ENCODE measurements at places on chromosomes 5 and 9. TPM values are rescaled to one million over a fixed set of nuclear protein-coding genes. Genes with fewer than 3 reads are reported as not detected.

- DNase-seq, result no peak
Observed at GRCh38 chr5:126988021-126988569, 42.3 kb downstream of the MARCHF3 start.

GRCh38 chr5:151048526-151048925 lies 28.1 kb downstream of the GPX3 start:
- DNase-seq, result no peak

DNA sequence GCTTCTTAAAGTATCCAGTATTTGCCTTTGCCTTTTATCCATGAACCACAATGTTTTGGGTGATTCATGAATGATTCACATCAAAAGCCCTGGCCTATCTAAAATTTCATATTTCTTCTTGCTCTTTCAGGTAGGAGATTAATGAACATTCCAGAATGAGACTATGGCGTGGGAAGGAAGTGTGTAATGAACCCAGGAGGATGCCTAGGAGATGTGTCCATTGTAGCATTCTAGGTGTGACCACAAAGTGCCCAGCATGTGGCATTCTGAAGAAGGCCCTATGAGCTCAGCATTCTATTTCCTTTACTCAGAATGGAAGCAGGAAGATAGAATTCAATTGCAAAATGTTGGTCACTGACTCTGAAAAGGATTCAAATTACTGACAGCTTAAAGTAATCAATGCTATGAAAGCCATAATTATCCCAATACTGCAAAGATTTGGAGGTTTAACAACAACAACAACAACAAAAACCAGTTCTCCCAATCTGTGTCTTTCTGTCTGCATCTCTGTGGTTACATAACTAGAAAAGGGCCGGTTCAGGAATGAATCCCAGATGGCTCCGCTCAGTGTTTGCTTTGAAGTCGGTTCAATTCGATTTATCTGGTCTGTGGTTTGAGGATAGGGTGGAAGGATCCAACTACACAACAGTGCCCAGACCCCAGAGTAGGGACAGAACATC lies 126.7 kb downstream of the FOXD1 start:
- peak; percentile 99 for DNase-seq

DNA sequence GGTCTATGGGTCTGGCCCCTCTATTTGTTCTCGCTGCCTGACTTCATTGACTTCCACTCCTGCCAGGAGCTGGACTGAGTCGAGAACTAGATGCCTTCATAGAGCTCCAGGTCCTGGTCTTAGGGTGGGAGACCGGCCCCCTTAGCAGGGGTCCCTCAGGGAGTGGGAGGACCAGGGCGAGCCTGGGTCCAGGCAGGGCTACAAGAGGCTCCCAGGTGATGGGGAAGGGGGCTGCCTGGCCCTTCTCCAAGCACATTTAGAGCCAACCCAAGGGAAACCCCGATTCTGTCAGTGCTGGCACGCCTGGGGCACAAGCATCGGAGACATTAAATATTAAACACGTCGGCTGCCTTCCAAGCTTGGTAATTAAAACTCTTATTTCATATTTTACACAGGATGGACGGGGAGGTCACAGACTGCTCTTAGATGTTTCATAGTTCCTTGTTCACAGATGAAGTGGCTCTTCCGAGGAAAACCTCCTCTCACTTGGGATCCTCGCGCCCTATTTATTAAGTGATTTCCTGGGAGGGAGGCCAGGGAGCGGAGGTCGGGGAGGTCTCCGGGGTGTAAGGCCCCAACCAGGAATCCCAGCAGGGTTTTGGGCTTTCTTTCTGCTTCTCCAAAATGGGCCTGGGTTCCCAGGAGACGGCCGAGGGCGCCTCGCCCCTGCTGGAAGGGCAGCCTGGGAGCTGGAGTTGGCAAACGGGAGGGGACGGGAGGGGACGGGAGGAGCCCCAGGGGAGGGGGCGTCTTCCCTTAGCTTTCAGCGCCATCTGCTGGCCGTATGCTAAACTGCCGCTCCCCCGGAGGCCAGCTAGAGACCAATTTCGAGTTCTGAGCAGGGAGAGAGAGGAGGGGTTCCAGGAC lies 23.4 kb upstream of the ZBTB43 start:
- DNase-seq, result peak; percentile 65

DNA sequence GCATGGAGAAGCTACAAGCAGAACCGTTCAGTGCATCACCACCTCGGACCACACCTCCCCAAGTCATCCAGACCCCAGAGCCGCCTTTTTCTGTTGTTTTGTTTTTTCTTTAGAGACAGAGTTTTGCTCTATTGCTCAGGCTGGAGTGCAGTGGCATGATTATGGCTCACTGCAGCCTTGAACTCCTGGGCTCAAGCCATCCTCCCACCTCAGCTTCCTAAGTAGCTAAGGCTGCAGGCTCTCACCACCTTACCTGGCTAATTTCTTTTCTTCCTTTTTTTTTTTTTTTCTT lies 13.5 kb upstream of the SFXN1 start:
- DNase-seq, result no peak

DNA sequence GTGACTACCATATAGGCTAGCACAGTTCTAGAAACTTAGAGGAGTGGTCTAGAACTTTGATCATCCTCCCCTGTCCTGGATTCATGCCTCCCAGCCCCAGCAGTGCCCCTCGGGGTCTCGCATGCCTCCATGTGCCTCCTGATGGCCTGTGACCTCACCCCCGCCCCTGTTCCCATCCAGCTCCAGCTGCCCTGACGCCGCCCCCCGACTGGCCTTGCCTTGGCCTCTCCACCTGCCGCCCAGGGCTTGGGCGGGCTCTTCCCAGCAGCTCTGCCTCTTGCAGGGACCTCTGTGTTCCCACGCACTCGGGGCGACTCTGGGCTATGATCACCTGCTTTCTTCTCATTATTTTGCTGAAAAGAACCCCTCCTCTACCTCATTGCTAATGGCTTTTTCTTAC lies 115.4 kb upstream of the PHYKPL start:
- DNase-seq, result no peak

GRCh38 chr9:93010056-93010455 lies 48.4 kb upstream of the SUSD3 start:
- DNase-seq, result no peak

GRCh38 chr5:143014017-143014651 lies 244.0 kb downstream of the ARHGAP26 start:
- no peak for DNase-seq

- DNase-seq, result no peak
Observed at GRCh38 chr5:149415066-149415967, 36.2 kb upstream of the IL17B start.

- DNase-seq, result no peak
Observed at GRCh38 chr5:78985725-78986223, 664 bp upstream of the ARSB start.

GRCh38 chr9:85741095-85741874 lies 469 bp downstream of the AGTPBP1 start:
- DNase-seq, result peak; percentile 32

DNA sequence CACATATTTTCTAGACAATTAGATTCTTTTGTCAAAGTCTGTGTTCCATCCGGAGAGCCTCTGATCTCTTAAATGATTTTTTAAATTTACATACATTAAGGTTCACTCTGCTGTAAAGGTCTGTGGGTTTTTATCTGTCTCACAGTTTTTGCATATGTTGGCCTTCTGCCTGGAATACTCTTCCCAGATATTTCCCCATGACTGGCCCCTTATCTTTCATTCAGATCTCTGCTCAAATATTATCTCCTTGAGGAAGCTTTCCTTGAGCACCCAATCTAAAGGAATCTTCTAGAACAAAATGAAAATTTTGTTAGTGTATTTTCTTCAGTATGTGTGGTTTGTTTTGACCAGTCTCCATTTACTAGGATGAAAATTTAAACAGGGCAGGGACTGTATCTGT lies 26.3 kb downstream of the FAF2 start:
- DNase-seq, result peak; percentile 16

DNA sequence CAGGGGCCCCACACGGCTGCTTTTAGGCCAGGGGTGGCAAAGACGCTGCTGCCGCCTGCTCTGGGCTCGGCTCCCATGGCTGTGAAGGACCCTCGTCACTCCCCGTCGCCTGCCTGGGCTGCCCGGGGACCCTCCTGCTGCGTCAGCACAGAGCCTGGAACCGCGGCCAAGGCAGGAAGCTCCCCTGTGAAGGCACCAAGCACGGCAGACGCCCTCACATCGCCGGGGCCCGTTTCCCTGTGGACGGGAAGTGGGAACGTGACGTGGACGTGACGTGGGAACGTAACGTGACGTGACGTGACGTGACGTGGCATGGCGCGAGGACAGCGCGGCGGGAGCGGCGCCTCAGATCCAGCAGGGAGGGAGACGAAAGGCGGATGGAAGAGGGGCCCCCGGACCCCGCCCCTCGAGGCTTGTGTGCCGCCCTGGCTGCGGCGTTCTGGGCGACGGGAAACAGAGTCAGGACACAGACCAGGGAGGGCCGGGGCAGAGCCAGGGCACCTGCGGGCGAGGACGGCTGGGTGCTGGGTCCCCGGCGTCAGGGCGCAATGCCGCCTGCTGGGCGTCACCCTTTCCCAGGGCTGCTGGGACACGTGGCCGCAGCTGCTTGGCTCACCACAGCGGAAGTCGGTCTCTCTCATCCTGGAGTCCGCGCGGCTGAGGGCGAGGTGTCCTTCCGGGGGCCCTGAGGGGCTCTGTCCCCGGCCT lies 53.1 kb downstream of the MRPL36 start:
- no peak for DNase-seq

DNA sequence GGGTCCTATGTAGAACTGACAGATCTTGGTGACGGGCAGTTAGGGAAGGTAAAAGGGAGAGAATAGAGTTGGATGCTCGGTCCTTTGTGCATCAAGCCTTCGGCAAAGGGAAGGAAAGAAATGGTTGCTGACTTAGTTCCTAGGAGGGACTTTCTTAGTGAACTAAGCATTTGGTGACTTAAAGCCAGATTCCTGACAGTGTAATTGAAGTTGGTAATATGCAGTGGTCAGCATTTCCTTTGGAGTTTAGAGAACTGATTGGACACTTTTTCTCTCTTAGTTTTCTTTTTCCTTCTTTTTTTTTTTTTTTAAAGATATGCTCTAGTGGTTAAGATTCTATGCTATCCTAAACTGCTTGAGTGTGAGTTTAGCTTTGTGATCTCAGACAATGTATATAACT lies 2.3 kb downstream of the CLTA start:
- DNase-seq, result no peak

GRCh38 chr5:69285448-69286116 lies 47.0 kb downstream of the CCDC125 start:
- no peak for DNase-seq

DNA sequence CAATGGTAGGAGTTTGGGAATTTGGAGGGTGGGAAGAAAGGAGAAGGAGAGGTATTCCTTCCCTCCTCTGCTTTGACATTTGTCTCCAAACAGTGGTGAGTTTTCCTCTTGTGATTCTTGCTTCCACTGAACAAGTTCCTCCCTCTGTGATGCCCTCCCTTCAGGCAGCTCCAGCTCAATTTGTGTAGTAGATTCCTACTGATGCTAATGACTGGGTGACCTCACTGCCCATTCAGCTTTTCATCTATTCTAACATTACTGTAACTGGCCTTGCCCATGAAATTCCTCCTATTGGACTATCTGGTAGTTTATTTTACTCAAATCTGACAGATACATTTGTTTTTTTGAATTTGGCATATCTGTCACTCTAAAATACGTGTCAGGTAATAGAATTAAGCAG lies 121.4 kb downstream of the NFIB start:
- no peak for DNase-seq

DNA sequence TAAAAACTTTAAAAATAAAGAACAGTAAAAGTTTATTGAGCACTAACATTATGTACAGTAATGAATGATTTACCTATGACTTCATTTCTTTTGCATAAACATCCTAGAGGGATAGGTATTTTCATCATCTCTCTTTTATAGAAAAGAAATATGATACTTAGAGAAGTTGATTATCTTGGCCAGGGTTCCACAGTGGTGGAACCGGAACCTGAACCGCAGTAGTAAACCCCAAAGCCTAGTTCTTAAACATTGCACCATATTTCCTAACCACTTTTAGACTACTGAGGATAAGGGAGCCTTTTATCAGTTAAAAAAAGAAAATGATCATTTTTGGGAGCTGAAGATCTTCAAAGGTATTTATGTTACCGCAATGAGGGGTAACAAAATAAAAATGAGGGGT lies 205.7 kb upstream of the SGCD start:
- DNase-seq, result no peak

- DNase-seq, result peak; percentile 9
Observed at GRCh38 chr5:10317825-10318682, 10.4 kb upstream of the CMBL start.

- DNase-seq, result no peak
Observed at GRCh38 chr9:89532478-89532877, 34.6 kb upstream of the SEMA4D start.

DNA sequence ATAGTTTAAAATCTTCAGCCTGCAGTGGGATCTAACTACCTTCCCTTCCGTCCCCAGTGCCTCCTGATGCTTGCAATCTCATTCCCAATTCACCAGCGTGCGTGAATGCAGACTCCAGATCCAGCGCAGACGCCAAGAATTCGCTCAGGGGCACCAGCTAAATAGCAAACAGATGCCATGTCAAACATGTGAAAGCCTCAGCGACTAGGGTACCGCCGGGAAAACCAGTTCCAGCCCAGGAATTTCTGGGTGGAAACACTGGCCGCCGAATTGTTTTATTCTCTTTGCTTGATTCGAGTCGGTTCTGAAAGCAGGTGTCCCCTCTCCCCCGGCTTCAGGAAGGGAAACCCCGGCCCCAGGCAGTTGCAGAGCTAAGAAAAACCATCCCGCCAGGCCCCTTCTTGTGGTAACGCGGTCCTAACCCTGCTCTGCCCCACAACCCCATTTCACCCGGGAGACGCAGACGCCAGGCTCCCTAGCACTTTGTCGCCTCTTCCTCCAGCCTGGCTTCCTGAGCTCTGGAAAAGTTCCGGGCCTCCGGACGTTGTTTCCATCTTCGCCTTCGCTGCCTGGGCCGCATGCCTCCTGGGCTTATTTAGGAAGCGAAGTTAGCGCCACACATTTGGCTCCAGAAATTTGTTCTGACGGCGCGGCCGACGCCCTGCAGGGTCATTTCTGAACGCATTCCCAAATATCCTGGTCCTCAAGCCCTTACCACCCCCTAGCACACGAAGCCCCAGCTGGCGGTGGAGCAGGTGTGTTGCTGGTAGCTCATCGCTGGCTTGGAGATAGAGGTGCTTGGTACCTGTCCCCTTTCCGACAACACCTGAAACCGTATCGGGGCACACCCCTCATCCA lies 665 bp upstream of the LVRN start:
- no peak for DNase-seq

PCA3 gene
- not detected for total RNA-seq

PRRX2 gene
- total RNA-seq, result 0.33 TPM

DCTN4 gene
- 69.2 TPM for total RNA-seq

DOCK8 gene
- 4.0 TPM for total RNA-seq

SCAMP1 gene
- 48.8 TPM for total RNA-seq

ARHGEF28 gene
- total RNA-seq, result 125 TPM

LMX1B gene
- total RNA-seq, result 14.0 TPM
